Muscle of leg (tissue), 16 donors: ENCODE measurements at places on chromosomes 2 and 18. TPM values are rescaled to one million over a fixed set of nuclear protein-coding genes. Genes with fewer than 3 reads are reported as not detected.

Gene TXNDC2
- total RNA-seq = 0.04 TPM

Gene CDH7
- 0.98 TPM for total RNA-seq

Gene EHBP1
- 41.1 TPM for total RNA-seq

Gene SPDYA
- 0.75 TPM for total RNA-seq

Gene MPHOSPH10
- 21.3 TPM for total RNA-seq

Gene XDH
- under 0.01 TPM for total RNA-seq
